ENCODE measurements at places on chromosomes 3 and 15. TPM values are rescaled to one million over a fixed set of nuclear protein-coding genes. Genes with fewer than 3 reads are reported as not detected.

ZNF860 gene
- total RNA-seq: 1.2 TPM

SLC28A2 gene
- total RNA-seq: not detected

SLC9C1 gene
- total RNA-seq: 0.33 TPM

RAB27A gene
- total RNA-seq: 27.7 TPM

TMEM108 gene
- not detected for total RNA-seq

RFX7 gene
- 4.1 TPM for total RNA-seq

LAMB2 gene
- 202 TPM for total RNA-seq

RBP2 gene
- not detected for total RNA-seq

CCR8 gene
- total RNA-seq: not detected

SNX22 gene
- total RNA-seq: 0.18 TPM

ZNF662 gene
- total RNA-seq: 0.74 TPM

PLA1A gene
- total RNA-seq: 1.1 TPM

FSTL1 gene
- 765 TPM for total RNA-seq

UROC1 gene
- not detected for total RNA-seq

RTF1 gene
- total RNA-seq: 29.5 TPM

DNAH12 gene
- total RNA-seq: 0.09 TPM
